ENCODE measurements at places on chromosomes 12 and 14. TPM values are rescaled to one million over a fixed set of nuclear protein-coding genes. Genes with fewer than 3 reads are reported as not detected.

The HRK gene
- total RNA-seq: not detected

The CCDC175 gene
- total RNA-seq: not detected

The ISM2 gene
- total RNA-seq: 1.7 TPM

The SLC39A2 gene
- total RNA-seq: not detected

The TCL1A gene
- total RNA-seq: not detected

The CLMN gene
- 30.3 TPM for total RNA-seq

The FAM181A gene
- not detected for total RNA-seq

The TTC6 gene
- 0.30 TPM for total RNA-seq

The CIROP gene
- not detected for total RNA-seq

The LRRC9 gene
- total RNA-seq: not detected

The LRRC23 gene
- total RNA-seq: 16.4 TPM

The ACOT6 gene
- total RNA-seq: not detected

The GAS2L3 gene
- 23.7 TPM for total RNA-seq

The DUSP16 gene
- total RNA-seq: 24.7 TPM

The TSPAN19 gene
- 0.15 TPM for total RNA-seq

The CEBPE gene
- not detected for total RNA-seq

The ERP27 gene
- total RNA-seq: 0.75 TPM

The MYH7 gene
- total RNA-seq: under 0.01 TPM

The LIN7A gene
- total RNA-seq: 3.3 TPM

The KLRC3 gene
- total RNA-seq: not detected

The C12orf60 gene
- 2.3 TPM for total RNA-seq

The MFAP5 gene
- total RNA-seq: 0.85 TPM

The LRIG3 gene
- total RNA-seq: 57.4 TPM

The SLC6A13 gene
- total RNA-seq: 1.0 TPM

The PRICKLE1 gene
- 11.6 TPM for total RNA-seq

The LYZ gene
- total RNA-seq: not detected

The HOXC9 gene
- 6.5 TPM for total RNA-seq

All from renal cortical epithelial cell (primary cell).